Ovary (tissue), 10 donors: ENCODE measurements at places on chromosomes 1 and 21.
A peak's percentile ranks its signal among the peaks of the same experiment; 100 is the strongest.

DNA sequence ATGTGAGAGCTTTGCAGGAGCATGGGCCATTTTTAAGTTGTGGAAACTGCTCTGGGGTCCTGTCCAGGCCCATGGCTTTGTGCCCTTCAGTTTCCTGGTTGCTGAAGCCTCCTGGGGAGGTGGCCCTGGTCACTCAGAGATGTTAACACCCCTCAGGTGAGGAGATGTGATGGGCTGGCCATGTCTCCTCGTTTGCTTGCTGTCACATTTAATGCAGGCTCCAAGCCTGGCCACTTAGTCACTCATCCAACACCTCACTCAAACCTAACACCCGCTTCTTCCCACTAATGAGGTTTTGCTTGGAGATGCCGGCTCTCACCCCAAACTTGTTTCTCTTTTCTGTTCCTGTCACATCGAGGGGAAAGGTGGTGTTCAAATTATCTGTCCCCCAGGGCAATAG, 192.7 kb downstream of the PTPRU start:
- no peak for DNase-seq

DNA sequence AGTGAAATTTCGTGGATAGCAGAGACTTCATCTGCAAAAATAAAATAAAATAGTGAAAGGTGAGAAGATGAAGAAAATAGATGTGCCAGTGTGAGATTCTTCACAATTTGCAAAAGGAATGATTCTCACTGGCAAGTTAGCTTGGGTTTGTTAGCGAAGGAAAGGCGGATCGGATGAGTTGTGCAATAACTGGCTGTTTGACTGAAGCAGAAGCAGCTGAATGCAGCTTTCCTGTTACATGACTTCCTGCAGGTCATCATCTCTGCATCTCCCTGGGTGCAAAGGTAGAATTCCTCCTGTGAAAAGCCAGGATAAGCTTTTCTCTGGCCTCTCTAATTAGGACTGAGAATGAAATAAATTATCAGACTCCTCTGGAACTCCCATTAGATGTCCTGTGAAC, 263.1 kb upstream of the CHRM3 start:
- no peak for DNase-seq

- DNase-seq: peak; percentile 74
Observed at GRCh38 chr1:9291914-9292360, 757 bp upstream of the SPSB1 start.

DNA sequence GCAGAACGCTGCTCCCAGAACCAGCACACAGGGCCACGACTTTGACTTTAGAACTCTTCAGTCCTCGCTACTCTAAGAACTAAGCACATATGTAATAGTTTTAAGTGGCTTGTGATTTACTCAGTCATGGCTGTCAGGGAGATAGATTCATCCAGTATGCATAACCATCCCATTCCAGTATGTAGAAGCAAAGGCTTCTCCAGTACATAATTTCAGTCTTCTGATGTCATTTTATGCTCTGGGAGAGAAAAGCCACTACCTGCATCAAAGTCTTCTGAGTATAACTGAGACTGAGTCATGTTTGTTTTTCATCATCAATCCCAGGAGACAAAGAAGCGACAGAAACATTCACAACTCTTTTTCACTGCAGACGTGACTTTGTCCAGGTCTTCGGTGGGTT, 885.7 kb downstream of the PLA2G4A start:
- DNase-seq: no peak

- no peak for DNase-seq
Observed at GRCh38 chr1:164830628-164831027, 271.6 kb downstream of the PBX1 start.

- no peak for DNase-seq
Observed at GRCh38 chr1:56817716-56818463, 1.3 kb downstream of the FYB2 start.

GRCh38 chr1:202365092-202365815, 16.8 kb downstream of the PPP1R12B start:
- DNase-seq: no peak
